Activated CD4-positive, alpha-beta memory T cell treated with anti-CD3 and anti-CD28 coated beads for 36 hours (primary cell): ENCODE measurements at places on chromosomes 12 and 14.

- DNase-seq, result no peak
Measured at GRCh38 chr12:18750085-18750484, 12.2 kb downstream of the CAPZA3 start.

GRCh38 chr14:55245657-55246268 is 25.5 kb upstream of the FBXO34 start:
- DNase-seq, result no peak

DNA sequence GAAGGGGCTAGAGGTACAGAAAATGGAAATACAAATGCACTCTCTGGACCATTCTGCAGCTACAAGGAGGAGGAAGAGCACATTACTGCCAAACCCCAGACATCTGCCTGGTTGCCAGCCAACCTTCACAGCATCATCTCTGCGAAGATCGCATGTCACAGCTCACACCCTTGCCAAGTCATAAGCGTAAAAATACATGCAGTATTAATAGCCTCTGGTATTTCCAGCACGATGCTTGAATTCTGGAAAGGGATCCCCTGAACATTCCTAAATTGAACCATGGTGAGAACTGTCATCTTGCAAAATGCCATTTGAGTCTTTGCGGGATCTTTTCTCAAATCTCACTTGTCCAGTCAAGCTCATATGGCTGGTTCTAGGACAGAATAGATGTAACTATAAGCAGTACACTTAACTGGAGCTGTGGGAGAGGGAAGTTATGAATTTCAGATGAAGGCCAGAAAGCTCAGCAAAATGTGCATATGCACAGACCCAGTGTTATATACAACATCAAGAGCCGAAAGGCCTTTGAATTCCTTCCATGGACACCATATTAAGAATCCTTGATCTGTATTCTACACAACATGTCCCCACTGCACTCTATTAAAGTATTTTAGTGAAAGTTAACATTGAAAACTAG is 211.6 kb downstream of the DUSP6 start:
- DNase-seq, result no peak

GRCh38 chr12:47297993-47298392 is 218.2 kb upstream of the AMIGO2 start:
- no peak for DNase-seq

DNA sequence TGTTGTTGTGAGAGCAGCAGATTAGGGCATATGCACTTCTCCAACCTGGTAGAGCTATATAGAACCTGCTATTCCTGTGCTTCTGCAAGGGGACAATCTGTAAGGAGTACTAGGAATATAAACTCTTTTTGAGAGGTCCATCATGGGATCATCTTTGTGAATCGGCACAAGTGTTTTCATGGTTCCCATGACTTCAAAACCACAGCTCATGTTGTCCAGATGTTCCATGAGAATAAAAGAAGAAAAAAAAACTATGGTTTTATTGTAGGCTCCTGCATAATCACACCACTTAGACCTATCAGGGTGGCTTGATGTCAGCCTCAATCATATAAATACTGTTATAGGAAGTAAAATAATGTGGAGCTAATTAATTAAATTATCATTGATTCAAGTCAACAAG is 311.4 kb upstream of the ATP2B1 start:
- no peak for DNase-seq

DNA sequence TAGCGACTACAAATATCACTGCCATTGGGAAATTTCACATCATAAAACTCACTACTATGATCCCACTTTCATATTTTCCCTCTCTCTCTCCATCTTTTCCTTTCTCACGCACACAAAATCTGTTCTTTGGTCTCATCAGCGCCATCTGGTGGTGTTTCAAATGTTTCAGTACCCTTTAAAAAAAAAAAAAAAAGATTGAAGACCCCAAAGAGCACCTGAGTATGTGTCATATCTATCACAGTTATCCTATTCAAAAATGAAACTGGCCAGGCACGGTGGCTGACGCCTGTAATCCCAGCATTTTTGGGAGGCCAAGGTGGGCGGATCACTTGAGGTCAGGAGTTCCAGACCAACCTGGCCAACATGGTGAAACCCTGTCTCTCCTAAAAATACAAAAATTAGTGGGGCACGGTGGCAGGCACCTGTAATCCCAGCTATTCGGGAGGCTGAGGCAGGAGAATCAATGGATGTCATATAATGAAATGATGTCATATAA is 72.4 kb downstream of the TTC9 start:
- peak; percentile 32 for DNase-seq

GRCh38 chr12:113130457-113131135 is 5.0 kb downstream of the RASAL1 start:
- no peak for DNase-seq

- DNase-seq, result no peak
Measured at GRCh38 chr12:131862084-131862441, 32.4 kb upstream of the ULK1 start.

- DNase-seq, result no peak
Measured at GRCh38 chr14:103015426-103015825, 41.9 kb downstream of the CDC42BPB start.

DNA sequence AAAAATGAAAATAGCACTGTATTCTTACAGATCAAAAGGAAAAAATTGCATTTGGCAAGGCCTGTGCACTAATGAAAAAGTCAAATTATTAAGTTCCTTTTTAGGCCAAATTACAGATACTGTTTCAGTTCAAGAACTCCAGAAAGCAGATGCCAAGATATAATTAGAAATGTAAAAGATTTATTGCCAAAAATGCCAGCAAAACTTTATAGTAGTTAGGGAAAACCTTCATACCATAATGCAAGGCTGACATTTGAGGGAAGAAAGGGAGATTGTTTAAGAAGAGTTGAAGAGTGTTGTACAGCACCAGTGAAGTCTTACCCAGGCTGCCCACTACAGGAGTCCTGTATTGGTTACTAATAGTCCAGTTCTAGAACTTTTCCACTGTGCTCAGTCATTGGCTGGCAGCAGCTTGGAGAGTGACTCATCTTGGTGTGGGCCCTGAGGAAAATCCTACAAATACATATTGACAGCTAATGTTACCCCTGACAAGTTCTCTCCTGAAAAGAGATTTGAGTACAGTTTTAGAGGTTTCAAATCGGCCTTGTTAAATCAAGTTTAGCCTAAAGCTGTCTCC is 600.4 kb downstream of the C12orf50 start:
- DNase-seq, result no peak

DNA sequence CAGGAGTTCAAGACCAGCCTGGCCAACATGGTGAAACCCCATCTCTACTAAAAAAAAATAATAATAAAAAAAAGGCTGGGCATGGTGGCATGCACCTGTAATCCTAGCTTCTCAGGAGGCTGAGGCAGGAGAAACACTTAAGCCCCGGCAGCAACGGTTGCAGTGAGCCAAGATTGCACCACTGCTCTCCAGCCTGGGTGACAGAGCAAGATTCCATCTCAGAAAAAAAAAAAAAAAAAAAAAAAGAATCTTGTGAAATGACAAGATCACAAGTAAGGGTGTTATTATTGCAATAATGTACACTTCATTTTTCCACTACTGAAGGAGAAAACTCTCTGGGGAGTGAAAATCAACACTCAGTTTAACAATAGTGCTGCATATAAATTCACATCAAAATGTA is 8.8 kb upstream of the PTGR2 start:
- DNase-seq, result no peak

GRCh38 chr12:807041-807735 is 54.8 kb downstream of the WNK1 start:
- no peak for DNase-seq

- no peak for DNase-seq
Measured at GRCh38 chr12:15782667-15783066, 6.5 kb downstream of the EPS8 start.

DNA sequence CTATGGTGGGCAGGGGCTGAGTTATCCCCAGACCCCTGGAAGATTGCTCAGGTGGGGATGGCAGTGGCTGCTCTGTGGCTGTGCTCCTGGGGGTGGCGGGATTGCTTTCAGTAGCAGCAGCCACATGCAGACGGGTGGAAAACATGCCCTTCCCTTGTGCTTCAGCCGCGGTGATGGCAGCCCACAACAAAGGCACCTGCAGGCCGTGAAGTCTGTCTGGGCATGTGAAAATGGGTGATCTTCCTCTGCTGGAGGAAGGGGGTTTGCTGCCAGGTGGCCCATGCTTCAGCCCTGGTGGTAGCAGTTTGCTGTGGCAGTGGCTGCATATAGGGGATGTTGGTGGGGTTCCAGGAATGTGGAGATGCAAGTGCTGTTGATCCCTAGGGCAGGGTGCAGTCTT is 326.2 kb upstream of the RGS6 start:
- DNase-seq, result no peak

- no peak for DNase-seq
Measured at GRCh38 chr14:105941226-105942166, 415.1 kb downstream of the TMEM121 start.

DNA sequence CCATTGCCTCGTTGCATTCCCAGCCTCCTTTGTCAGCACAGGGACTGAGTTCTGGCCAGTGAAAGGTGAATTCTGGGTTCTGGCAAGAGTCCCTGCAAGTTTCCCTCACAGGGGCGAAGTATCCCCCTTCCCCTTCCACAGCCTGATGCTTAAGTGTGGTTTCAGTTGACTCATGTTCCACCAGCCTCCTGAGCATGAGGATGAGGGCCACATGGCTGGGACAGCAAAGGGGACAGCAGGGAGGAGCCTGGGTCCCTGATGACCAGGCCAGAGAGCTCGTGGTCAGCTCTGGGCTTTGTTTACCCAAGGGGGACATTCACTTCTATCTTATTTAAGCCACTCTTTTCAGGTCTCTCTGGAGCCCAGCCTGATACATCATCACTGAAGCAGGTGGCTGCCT is 36.5 kb downstream of the CACNA2D4 start:
- DNase-seq, result no peak

- DNase-seq, result no peak
Measured at GRCh38 chr12:62268956-62269355, 8.8 kb downstream of the USP15 start.

- DNase-seq, result peak; percentile 83
Measured at GRCh38 chr14:74905595-74906142, 17.4 kb downstream of the RPS6KL1 start.

DNA sequence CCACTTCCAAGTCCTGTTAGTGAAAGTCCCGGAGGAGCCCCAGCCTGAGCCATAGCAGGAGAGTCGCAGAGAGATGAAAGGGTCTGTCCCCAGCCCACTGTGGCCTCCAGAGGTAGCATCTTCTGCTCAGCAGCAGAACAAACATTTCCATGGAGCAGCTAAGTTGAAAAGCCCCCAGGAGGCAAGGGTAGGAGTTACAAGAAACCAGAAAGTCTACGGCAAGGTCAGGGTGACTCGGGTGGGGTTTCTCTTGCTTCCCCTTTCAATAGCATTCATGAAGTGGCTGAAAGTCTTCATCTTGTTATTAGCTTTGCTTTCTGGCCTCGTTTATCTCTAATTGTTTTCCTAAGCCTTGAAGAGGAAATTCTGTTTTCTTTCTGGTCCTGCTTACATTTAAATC is 151.2 kb upstream of the DIO3 start:
- no peak for DNase-seq

- DNase-seq, result no peak
Measured at GRCh38 chr12:15049461-15050153, 76.8 kb downstream of the PDE6H start.

DNA sequence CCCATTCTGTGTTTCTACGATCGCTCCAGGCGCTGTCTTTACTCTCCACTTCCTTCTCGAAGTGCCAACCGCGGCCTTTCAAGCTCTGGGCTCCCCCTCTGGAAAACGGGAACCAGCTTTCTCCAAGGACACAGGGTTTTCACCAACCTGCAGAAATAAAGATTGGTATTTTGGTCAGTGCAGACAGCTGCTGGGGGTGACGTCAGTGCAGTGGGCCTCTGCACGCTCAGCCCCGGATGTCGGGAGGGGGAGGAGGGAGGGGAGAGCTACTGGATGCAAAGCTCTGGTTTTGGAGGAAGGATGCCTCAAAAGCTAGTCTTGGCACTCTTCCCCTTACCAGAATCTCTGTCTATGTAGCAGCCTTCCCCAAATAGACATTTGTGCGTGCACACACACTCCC is 19.9 kb downstream of the HRK start:
- DNase-seq, result peak; percentile 57

- DNase-seq, result peak; percentile 75
Measured at GRCh38 chr12:57224973-57225679, 4.4 kb upstream of the SHMT2 start.

GRCh38 chr14:92846162-92846897 is 52.2 kb downstream of the GOLGA5 start:
- peak; percentile 63 for DNase-seq

DNA sequence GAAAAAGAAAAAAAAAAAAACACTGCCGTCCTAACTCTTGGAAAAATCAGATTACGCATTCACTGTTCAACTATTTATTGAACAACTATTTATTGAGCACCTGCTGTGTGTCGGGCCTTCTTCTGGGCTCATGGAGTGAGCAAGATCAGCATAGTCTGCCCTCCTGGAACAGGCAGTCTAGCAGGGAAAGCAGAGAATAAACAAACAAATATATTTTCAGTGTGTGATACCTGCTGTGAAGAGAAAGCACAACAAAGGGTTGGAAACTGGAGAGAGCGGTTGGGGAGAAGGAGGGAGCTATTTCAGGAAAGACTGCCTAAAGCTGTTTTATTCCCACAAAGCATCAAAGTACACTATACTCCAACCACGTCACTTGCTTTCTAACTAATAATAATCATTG is 10.8 kb downstream of the PROX2 start:
- DNase-seq, result no peak

- DNase-seq, result no peak
Measured at GRCh38 chr14:98766818-98767217, 505.2 kb downstream of the BCL11B start.

- no peak for DNase-seq
Measured at GRCh38 chr12:131283191-131283861, 329.6 kb downstream of the ADGRD1 start.

DNA sequence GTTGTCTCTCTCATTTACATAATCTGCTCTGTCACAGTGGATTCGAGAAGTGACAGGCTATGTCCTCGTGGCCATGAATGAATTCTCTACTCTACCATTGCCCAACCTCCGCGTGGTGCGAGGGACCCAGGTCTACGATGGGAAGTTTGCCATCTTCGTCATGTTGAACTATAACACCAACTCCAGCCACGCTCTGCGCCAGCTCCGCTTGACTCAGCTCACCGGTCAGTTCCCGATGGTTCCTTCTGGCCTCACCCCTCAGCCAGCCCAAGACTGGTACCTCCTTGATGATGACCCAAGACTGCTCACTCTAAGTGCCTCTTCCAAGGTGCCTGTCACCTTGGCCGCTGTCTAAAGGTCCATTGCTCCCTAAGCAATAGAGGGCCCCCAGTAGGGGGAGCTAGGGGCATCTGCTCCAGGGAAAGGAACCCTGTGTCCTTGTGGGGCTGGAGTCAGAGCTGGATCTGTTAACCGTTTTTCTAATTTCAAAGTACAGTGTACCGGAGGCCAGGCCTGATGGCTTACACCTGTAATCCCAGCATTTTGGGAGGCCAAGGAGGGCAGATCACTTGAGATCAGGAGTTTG is 5.1 kb downstream of the ERBB3 start:
- DNase-seq, result peak; percentile 62

DNA sequence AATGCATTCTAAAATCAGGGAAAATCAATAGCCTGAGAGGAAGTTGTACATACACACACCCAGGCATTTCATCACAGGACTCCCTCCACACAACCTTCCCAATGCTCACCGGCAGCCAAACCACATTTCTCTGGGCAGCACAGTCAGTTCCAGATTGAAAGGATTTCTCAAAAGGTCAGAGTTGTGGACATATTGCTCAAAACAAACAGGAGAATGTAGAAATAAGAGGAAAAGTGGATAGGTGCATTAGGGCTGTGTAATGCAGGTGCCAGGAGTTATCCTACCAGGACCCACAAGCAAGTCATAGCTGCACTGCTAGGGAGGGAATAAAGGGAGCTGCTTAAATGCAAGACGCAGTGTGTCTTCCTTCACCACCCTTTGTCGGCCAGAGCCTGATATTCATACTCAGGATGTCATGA is 62.9 kb downstream of the GCH1 start:
- no peak for DNase-seq
